IPS DF 19.7 (cell line): ENCODE measurements at places on chromosomes 1 and 21.

GRCh38 chr1:45995298-45995697, 137.1 kb downstream of the PIK3R3 start:
- DNase-seq: no peak

GRCh38 chr1:42449256-42449655, 6.6 kb downstream of the ZMYND12 start:
- DNase-seq: no peak

- DNase-seq: no peak
These were observed 14.5 kb upstream of the MAP3K7CL start for GRCh38 chr21:29115899-29116298.

- DNase-seq: no peak
These were observed 532.2 kb downstream of the NPHP4 start for GRCh38 chr1:5459839-5460610.

DNA sequence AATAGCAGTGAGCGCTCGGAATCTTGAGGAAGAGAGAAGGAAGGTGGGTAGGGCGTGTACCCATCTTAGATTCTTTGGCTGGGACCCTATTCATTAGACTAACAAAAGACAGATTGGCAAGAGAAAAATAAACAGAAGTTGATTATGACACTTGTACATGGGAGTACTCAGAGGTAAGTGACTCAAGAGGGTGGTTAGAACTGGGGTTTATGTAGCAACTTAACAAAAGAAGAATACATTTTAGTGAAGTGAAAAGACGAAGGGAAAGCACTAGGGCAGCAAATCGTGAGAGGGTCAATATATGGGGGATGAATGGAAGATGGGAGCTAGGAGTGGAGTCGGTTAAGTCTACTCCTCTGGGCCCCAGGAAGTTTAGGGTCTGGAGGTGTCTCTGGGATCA, 25.8 kb upstream of the RCC2 start:
- no peak for DNase-seq

GRCh38 chr1:85202092-85202863, 1.5 kb upstream of the SYDE2 start:
- DNase-seq: no peak

DNA sequence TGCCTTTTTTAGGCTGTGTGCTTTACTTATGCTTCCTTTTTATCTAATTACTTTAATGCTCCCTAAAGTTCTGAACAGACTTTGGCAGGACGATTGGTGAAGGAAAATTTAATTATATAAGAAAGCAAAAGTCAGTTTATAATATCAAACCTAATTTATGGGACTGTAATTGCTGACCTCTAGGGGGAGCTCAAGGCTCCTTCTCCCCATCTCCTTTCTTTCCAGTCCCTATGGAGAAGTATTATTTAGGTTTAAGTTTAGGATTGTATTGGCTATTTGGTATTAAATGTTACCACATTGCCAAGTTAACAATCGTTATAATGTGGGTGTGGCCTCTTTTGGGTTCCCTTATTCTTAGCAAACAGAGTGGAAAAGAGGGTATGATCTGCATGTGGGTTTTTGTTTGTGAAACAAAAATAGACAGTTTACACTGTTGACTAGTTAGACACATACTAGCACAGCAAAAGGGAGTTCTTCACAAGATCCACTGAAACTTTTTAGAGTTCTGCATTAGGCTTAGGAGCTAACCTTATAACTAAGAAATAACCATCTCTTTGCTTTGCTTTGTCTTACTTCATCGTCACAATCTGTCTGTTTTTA, 48.2 kb upstream of the TNFSF4 start:
- DNase-seq: no peak

- no peak for DNase-seq
These were observed 340.2 kb downstream of the SMYD3 start for GRCh38 chr1:246166841-246167240.

GRCh38 chr1:201119206-201120197, 7.3 kb upstream of the CACNA1S start:
- DNase-seq: no peak

- DNase-seq: no peak
These were observed 743 bp downstream of the CD52 start for GRCh38 chr1:26318338-26319064.

- DNase-seq: no peak
These were observed 151.9 kb upstream of the FGGY start for GRCh38 chr1:59144959-59145358.

DNA sequence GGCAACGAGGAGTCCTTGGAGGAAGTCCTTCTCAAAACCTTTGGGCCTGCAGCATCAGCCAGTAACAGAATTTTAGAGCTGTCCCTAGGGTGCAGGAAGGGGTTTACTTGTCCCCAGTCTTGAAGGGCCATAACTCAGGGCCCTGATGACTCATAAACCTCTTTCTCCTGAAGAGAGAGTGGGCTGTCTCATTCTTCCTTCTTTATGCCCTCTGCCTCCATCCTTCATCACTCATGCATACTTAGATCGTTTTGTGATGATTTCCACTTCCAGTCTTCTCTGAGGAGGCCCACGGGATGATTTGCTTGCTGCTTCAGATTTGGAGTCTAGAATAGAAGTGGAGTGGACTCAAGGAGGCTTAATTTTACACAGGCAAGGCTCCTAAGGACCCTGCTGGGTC, 60.2 kb downstream of the NDUFS5 start:
- no peak for DNase-seq

- no peak for DNase-seq
These were observed 28.0 kb upstream of the XPR1 start for GRCh38 chr1:180603850-180604226.

DNA sequence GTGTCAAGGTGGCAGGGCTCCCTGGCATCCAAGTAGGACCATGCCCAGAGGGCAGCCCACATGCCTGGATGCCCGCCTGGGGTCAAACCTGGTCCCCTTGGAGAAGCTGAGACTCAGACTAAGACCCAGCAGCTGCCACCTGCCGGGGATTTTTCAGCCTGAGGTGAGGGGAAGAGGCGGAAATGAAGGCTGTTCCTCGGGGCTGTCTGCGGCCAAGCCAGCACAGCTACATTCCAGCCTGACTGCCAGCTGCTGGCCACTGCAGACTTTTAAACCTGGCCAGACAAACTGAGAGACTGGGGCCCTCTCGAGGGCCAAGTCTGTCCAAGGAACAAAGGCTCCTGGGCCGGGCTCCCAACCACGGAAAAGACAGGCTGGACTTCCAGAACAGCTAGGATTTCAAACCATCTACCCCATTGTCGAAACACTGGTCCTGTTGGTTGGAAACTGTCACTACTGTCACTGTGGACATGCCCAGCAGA, 21.9 kb upstream of the PLEKHG5 start:
- DNase-seq: no peak

- no peak for DNase-seq
These were observed 28.9 kb downstream of the FAAP20 start for GRCh38 chr1:2165646-2166045.

DNA sequence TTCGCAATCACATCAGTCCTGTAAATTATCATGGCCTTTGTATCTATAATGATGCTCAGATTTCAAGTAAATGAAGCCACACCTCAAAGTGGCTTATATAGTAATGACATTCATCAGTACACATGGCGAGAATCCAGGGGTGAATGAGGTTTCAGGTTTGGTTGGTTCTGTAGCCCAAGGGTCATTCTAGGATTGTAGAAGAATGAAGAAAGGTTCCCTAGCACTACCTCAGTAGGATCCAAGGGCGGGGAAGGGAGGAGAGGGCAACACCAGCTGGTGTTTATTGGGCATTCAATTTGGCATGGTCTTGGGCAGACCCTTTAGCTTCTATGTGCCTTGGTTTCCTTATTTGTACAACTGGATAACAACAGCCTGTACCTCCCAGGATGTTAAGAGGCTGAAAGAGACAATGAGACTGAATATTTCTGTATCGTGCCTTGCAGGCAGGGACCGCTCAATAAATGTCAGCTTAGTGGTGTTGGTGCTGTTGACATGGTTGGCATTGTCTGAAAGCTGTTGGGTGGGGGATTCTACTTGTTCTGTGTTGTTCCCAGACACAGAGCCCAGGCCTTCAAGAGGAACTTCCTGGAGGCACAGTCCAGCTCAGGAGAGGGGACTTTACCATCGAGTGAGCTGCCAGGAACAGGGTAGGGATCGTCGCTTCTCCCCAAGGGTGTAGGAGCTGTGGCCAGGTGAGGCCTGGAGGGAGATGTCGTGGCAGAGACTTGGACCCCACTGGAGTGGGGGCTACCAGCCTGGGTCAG, 388.2 kb downstream of the PTPRU start:
- DNase-seq: no peak

DNA sequence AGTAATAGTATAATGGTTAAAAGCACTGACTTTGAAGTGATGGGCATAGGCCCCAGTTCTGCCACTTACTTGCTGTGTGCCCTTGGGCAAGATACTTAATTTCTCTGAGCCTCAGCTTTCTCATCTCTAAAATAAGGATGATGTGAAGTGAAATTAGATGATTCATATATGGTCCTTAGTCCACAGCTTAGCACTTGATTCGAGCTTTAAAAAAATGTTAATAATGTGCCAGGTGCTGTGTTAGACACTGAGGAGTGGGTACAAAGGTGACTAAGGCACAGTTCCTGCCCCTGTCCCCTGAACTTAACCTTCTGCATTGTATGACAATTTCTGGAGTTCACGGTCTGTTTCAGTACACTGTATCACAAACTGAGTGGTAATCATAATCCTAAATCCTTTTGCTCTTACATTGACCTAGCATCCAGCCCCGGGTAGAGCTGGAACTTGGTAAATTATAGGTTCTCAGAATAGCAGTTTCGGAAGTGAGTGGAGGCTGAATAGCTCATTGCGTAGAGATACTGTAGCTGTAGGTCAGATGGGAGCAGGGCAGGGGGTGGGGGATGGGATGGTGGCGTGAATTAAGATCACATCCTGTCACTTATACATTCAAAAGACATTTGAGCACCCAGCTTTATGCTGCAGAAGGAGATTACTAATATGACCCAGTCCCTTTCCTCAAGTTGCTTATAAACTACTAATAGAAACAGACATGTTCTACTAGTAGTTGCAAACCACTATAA, 1.5 kb downstream of the ZNF691 start:
- DNase-seq: no peak

DNA sequence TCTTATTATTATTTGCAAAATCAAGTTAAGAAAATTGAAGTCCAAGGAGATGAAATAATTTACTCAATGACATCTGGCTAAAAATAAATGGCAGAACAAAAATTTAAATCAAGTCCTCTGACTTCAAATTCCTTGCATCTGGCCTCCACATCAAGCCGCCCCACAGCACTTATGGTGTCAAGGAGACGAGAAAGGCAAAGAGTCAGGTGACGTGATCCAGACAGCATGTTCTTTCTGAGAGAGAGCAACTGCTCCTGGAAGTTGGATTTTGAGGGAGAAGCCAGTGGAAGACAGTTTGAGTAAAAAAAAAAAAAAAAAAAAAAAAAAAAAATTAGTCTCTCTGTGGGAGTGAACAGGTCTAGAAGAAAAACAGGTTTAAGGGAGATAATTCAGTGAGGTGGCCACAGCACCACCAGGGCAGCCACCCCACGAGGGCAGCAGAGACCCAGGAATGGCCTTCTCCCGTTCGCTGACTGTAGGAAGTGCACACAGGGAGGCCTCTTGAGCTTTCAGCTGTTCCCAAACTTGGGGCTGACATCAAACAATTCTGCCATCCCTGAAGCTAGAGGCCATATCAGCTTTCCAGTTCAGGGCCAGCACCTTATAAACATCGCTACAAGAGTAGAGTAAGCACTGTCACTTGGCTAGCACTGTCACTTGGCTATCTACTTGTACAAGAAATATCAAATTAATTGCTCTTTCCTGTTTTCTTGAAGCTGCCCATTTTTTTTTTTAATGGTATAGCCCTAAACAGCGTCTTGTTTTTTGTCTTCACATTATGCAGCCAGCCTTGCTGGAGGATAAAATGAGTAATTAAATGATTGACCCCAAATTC, 7.8 kb downstream of the C1orf162 start:
- no peak for DNase-seq

DNA sequence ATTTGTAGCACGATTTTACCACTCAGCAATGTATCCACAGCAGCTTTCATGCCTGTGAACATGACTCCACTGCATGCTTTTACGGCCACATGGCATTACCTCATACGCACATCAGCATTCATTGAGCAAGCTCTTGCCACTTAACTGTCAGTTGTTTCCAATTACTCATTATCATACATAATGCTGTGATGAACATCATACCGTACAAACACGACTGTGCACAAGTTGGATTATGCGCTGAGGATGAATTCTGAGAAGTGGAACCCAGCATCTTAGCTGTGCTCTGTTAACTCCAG, 9.6 kb downstream of the UMODL1 start:
- DNase-seq: no peak

GRCh38 chr1:67749844-67750690, 65.1 kb downstream of the GADD45A start:
- no peak for DNase-seq

DNA sequence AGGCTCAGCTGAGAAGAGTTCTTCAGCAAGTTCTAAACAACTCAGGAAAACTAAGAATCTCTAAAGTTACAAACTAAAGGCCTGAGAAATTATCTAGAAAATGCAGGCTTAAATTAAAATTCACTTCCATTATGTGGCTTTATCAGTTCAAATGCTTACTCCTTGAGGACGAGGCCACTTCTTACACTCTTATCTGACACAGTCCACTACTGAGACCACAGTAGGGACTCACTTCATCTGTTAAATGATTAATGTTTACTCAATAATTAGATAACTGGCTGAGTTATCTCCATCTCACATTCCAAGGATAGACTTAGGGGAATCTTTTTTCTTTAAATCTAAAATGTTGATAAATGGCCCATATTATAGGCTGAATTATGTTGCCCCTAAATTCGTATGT, 1.6 kb downstream of the C1orf141 start:
- DNase-seq: no peak

DNA sequence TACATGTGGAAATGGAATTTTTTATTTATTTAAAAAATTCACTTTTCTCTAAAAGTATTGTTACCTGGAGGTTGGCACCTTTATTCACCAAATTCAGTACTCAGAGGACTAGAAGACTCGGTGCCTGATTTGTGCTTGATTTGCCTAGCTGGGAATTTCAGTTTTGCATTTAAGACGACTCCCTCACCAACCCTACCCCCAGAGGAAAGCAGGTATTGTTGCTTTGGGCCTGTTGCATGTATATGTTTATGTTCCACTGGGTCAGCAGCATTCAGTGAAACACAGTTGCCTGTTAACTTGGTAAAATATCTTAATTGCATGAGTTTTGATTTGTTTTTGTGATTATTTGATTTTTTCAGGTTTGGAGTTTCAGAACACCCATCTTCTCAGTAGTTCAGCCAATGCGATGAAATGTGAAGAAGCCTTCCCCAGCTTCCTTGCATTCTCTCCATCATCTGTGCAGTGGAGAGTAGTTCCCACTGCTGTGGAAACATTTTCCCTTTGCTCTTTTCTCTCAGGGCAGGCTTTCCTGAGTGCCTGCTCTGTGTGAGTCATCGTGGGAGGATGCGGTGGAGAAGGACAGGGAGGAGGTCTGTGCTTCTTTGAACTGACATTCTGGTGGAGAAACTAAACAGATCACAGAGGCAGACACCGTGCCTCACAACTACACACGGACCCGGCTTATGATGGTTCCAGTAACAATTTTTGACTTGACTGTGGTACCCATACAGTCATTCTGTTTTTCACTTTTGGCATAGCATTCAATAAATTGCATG, 6.4 kb downstream of the ADARB1 start:
- no peak for DNase-seq
